Occipital lobe (tissue), 3 donors: ENCODE measurements at places on chromosomes 11 and 22. TPM values are rescaled to one million over a fixed set of nuclear protein-coding genes. Genes with fewer than 3 reads are reported as not detected.

DNA sequence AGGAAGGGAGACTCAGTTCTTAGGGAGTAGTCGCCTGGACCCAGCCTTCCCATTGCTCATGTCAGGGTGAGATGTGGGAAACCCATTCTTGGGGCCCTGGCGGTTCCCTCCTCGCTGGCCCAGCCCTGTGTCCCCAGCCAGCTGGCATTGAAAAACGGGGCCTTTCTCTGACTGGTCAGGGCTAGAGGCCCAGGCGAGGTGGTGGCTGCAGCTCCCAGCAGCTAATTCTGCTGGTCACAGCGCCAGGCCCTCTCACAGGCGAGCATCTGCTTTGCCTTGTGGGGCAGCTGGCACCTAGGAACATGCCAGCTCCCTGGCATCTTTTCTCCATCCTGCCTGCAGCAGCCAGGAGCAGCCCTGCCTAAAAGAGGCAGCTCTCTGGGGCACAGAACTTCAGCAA lies 20.1 kb downstream of the TSPAN18 start:
- peak; percentile 33 for DNase-seq

DNA sequence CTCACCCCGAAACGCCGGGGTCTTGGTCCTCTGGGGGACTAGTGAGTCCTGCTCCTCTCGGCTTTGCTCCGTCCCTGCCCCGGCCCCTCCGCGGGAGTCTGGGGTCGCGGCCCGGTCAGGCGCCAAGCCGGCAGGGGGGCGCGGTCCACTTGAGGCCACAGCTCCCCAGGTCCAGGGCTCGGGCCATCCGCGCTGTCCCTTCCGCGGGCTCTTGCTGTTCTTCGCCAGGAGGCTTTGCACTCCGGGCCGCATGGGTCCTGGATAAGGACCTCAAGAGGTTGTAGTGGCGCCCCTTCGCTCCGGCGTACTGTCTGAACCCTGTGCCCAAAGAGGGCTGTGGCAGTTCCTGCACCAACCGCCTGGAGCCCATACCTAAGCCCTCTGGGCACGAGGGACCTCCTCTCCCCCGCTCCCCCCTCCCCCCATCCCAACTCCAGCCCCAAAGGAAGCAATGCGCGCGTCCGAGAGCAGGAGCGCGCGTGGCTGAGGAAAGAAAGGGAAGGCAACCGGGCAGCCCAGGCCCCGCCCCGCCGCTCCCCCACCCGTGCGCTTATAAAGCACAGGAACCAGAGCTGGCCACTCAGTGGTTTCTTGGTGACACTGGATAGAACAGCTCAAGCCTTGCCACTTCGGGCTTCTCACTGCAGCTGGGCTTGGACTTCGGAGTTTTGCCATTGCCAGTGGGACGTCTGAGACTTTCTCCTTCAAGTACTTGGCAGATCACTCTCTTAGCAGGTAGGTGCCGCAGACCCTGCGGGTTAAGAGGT lies at the start of gene ADM:
Gene ADM (plus strand): TSS at position 579 of the 767 bp plus-strand sequence. CDS start 628 bp downstream, outside the sequence.
- DNase-seq, result peak; percentile 62

P2RY2 gene
- not detected for total RNA-seq

- DNase-seq, result no peak
Observed at GRCh38 chr11:36193290-36193619, 96.0 kb downstream of the COMMD9 start.

ARAP1 gene
- 19.3 TPM for total RNA-seq

TCIRG1 gene
- 3.1 TPM for total RNA-seq

GRCh38 chr11:113519989-113520613 lies 44.9 kb upstream of the DRD2 start:
- DNase-seq, result no peak

OR10A6 gene
- total RNA-seq, result not detected

GRCh38 chr11:68469122-68469521 lies 8.6 kb downstream of the PPP6R3 start:
- DNase-seq, result no peak
